ENCODE measurements at places on chromosomes 2 and 18. TPM values are rescaled to one million over a fixed set of nuclear protein-coding genes. Genes with fewer than 3 reads are reported as not detected.

RAB3GAP1 gene
- total RNA-seq, result 47.2 TPM

ZBTB7C gene
- total RNA-seq, result 1.4 TPM

VWC2L gene
- total RNA-seq, result not detected

IL1R2 gene
- total RNA-seq, result not detected

DNA sequence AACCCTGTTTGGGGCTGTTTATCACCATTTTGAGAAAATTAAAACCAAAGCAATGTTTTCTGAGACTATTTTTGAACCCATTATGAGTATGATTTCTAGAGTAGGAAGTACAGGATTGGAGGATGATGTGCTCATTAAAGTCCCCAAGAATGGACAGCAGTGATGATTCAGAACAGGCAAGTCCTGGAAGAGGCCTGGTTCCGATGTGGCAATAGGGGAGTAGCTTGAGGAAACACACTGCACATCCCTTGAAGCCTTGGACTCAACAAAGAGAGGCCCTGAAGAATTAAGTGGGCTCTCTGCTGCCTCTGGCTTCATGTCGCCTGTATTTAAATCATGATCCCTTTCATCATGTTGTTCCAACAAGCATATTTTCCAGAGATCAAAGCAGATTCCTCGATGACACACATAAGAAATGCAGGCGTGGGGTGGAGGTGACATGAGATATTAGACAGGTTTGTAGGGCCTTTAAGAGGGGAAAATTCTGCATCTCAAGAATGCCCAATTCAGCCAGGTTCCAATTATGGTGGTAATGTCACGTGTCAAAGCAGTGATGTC, 242.2 kb downstream of the FHOD3 start:
- H3K36me3 ChIP-seq, result no peaks in the 10 kb centered on the region
- no peak overlapping the region for H3K4me3 ChIP-seq
- peaks cover 3% of the 10 kb centered on the region for H3K27me3 ChIP-seq
- DNase-seq, result no peak
- H3K4me1 ChIP-seq, result no peaks in the 10 kb centered on the region

RFX8 gene
- not detected for total RNA-seq

RAPGEF4 gene
- total RNA-seq, result 0.57 TPM
